NCI-H2081 treated with DMSO at 0.1 percent for 48 hours (cell line): ENCODE measurements at places on chromosomes 3 and 15.

DNA sequence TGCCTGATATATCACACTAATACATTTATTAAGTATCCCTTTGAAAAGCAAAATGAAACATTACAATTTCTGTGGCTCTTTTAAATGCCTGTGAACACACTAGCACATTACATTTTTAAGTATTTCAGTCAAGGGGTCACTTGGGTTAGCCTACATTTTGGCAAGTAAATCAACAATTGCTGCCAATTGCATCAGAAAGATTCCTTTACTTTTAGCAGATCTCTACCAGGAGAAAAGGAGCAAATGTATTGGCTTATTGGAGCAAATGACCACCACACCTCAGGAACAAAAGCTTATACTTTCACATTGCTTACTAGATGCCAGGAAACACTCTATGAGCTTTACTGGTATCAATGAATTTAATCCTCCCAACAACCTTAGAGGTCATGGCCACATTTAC is 947.1 kb downstream of the FHIT start:
- DNase-seq = no peak

GRCh38 chr3:187305881-187306280 is 14.3 kb upstream of the MASP1 start:
- DNase-seq = no peak

DNA sequence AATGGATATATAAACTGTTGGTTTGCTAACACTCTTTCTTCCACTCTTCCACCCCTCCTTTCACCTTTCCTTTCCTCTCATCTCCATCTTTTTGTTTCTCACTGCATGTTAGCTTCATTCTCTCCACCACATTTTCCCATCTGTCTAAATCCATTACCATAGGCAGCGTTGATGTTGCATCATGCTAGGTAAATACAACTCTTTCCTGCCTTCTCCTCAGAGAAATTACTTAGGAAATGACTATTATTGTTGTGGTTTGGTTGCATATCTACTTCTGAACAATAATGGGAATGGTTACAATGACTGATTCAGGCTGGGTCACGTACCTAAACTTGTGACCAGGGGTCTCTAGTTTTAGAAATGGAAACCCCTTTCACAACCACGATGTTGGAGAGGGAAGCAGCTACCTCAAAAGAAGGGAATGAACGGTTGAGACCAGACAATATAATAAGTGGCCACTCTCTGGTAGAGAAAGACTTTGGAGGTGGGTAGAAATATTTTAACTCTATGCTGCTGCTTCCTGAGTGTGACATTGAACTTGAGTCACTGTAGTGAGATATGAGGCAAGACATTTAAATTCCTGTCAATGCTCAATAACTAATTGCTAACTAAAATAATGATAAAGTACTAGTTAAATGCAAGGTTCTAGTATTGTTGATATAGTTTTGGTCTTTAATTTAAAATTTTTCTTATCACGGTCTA is 314.1 kb upstream of the TGFBR2 start:
- no peak for DNase-seq

- DNase-seq = no peak
Observed at GRCh38 chr15:40782609-40783227, 12.9 kb downstream of the C15orf62 start.

- no peak for DNase-seq
Observed at GRCh38 chr3:149299938-149300801, 33.3 kb downstream of the TM4SF18 start.

DNA sequence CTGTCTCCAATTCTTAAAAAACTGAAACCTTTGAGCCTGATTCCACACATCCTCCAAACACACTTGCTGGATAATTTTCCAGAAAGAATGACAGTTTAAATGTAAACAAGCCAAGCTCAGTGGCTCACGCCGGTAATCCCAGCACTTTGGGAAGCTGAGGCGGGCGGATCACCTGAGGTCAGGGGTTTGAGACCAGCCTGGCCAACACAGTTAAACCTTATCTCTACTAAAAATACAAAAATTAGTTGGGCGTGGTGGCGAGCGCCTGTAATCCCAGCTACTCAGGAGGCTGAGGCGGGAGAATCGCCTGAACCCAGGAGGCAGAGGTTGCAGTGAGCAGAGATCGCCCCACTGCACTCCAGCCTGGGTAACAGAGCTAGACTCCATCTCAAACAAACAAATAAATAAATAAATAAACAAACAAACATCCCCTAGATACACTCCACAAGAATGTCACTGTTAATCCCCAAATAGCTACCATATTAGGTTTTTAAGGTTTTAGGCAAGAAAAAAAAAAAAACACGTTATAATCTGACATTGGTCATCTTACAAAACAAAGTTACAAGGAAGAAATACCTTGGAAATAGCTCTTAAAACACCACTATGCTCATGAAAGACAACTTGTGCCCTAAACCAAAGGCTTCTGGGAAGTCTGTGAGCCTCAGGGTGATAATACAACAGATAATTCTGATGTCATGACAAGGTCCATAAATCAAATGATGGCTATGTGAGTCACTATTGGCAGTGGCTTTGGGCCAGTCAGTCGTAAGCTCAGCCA is 13.2 kb downstream of the TNIK start:
- DNase-seq = no peak

DNA sequence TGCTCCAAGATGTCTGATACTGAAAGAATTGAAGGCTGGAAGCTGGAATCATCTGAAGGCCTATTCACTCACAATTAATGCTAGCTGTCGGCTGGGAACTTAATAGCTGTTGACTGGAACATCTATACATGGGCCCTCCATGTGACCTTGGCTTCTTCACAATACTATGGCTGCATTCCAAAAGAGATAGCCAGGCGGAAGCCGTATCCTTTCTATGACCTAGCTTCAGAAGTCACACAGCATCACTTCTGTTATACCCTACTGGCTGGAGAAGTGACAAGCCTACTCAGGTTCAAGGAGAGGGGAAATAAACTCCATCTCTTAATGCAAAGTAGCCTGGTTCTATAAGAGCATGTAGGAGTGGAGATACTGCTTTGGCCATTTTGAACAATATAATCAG is 50.9 kb upstream of the SPRED1 start:
- DNase-seq = no peak

- DNase-seq = no peak
Observed at GRCh38 chr3:29275309-29275708, 5.6 kb upstream of the RBMS3 start.

- DNase-seq = no peak
Observed at GRCh38 chr3:34102288-34102687, 303.9 kb downstream of the PDCD6IP start.

DNA sequence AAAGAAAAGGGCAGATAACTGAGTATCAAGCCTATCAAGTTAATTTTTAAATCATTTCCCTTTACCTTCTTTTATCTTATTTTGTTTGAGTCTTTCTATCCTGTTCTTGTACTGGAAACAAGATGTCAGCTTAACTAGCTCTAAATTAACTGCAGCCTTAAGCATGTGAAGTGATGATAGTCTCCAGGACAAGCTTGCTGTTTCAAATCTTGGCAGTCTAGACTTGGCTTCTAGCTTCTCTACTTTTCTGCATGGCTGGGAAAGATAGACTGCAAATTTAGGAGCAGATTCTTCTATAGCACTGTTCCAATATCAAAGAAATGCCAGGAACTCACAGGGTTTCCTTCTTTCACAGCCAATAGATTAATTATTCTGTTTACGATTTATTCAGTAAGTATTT is 1034.4 kb downstream of the TUSC7 start:
- no peak for DNase-seq

- DNase-seq = no peak
Observed at GRCh38 chr3:39651993-39652739, 157.2 kb upstream of the MYRIP start.

DNA sequence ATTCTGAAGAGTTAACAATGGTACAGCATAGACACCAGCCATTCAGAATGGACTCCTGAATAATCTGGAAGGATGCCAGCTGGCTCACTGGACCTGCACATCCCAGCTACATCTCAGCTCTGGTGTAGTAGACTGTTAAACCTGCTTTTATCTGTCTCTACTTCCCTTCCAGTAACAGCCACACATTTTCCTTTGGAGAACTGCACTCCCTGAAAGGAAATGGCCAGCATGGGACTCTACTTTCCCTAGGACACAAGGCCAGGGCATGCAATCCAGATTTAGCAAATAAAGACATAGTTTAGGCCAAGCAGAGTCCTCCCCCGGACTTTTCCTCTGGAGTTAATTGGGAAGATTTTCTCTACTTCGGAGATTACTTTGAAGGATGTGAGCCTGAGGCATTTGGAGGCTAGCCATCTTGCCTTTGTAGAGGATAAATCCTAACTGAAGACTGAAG is 82.7 kb upstream of the TCF12 start:
- DNase-seq = no peak

DNA sequence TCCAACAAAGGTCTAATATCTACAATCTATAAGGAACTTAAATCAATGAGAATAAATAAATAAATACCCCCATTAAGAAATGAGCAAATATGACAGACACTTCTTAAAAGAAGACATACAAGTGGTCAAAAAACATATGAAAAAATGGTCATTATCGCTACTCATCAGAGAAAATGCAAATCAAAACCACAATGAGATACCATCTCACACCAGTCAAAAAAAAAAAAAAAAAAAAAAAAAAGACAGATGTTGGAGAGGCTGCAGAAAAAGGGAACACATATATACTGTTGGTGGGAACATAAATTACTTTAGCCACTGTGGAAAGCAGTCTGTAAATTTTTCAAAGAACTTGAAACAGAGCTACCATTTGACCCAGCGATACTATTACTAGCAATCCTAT is 31.6 kb upstream of the OR5H6 start:
- DNase-seq = no peak

- DNase-seq = no peak
Observed at GRCh38 chr3:100634493-100635272, 25.3 kb downstream of the ADGRG7 start.

DNA sequence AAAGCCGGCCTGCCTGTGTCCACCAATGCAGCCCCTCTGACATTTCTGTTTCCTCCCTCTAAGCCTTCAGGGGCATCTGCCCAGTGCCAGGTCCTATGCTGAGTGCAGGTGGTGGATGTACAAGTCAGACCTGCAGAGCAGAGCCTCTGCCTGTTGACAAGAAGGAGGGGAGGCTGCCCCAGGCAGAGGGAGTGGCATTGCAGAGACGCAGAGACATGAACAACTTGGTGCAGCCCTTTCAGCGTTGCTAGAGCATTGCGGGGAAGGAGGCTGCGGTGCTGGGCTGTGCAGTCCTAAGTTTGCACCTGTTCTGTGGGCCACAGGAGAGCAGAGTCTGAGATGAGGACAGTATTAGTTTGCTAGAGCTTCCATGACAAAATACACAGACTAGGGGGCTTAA is 65.2 kb downstream of the LSM3 start:
- no peak for DNase-seq

DNA sequence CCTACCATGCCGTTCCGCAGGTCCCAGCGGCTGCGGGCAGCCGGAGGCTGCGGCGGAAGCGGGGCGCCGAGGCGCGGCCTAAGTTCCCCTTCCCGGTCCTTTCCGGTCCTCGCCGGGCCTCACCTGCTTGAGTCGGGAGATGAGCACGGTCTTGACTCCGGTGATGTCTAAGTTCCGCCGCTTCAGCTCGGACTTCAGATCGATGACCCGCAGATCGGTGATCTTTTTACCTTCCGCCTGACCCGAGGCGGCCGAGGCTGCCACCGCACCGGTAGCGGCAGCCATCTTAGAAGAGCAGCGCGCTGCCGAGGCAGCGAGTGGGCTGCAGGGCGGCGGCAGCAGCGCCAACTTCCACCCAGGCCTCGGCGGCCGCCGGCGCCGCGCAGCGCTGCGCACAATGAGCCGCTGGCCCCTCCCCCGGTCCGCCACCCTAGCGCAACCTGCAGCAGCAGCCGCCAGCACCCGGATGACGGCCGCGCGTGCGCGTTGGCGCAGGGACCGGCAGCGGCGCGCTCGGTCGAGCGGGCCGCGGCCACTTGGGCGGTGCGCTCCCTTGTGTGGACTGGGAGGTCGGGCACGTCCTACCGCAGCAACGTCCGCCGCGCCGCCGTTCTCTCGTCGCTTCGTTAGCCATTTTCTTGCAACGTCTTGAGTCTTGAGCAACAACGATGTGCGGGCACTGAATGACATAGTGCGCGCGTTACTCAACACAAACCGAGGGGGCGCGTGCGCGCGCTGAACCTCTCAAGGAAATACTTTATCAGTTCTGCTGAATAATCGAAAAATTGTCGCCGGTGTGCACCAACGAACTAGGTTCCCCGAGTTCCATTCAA is at the start of gene SLTM:
Gene SLTM (minus strand): TSS at position 399 of the 833 bp plus-strand sequence. CDS start 114 bp downstream, at position 285.
- DNase-seq = peak; percentile 65

DNA sequence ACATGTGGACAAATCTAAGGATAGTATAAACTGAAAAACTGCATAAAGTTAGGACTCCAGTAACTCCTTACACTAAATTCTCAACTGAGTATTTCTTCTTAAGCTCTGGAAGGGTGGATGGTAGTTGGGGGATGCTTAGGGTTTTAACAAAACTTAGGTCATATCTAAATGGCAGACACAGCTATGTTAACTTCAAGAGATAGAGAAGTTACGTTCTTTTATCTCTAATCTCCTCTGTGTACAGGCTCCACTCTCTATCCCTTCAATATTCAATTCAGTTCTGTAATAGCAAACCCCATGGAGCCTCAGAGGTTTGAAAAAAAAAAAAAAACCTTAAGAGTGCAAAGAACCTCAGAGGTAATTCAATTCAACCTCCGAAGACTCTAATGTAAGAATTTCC is 3.1 kb downstream of the CMTM6 start:
- no peak for DNase-seq

DNA sequence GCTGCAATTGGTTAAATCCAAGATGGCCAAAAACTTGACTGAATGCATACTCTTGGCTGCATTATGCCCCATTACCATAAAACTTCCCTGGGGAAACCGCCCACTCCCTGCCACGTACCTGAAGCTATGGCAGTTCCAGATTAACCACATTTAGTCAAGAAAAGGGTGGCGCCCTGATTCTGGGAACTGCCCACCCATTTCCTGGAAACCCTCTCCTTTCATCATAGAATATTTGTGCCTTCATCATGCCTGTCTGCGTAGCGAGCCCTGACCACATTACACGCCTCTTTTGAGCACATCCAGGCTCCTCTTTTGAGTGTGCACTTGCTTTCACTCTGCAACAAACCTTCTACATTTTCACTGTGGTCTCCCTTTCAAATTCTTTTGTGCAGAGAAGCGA is 5.2 kb downstream of the LINS1 start:
- no peak for DNase-seq
